ENCODE measurements at places on chromosomes 13 and 19.

GRCh38 chr19:43755256-43755801, 567 bp upstream of the SMG9 start:
- peak; percentile 64 for DNase-seq

DNA sequence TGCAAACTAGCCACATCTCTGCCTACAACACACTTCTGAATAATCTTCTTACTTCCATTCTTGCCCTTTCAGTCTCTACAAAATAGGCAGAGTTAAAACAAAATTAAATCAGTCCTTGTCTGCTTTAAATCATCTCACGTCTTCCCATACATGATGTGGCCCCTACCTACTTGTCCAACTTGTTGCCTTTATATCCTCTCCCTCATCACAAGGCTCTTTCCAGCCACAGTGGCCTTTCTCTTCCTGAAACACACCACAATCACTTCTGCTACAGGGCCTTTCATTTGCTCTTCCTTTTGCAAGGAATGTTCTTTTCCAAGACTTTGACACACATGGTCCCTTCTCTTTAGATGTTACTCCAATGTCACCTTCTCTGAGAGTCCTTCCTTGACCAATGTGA, 1.7 kb downstream of the RBM26 start:
- no peak for DNase-seq

- no peak for DNase-seq
Measured at GRCh38 chr13:73482556-73482955, 423.8 kb downstream of the KLF5 start.

DNA sequence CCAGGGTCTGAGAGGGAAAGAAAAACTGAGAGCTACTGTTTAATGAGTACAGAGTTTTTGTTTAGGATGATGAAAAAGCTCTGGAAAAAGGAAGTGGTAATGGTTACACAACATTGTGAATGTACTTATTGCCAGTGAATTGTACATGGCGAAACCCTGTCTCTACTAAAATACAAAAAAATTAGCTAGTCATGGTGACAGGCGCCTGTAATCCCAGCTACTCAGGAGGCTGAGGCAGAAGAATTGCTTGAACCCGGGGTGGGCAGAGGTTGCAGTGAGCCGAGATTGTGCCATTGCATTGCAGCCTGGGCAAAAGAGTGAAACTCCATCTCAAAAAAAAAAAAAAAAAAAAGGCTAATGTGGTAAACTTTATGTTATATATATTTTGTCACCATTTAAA, 96.3 kb downstream of the VWA8 start:
- no peak for DNase-seq

DNA sequence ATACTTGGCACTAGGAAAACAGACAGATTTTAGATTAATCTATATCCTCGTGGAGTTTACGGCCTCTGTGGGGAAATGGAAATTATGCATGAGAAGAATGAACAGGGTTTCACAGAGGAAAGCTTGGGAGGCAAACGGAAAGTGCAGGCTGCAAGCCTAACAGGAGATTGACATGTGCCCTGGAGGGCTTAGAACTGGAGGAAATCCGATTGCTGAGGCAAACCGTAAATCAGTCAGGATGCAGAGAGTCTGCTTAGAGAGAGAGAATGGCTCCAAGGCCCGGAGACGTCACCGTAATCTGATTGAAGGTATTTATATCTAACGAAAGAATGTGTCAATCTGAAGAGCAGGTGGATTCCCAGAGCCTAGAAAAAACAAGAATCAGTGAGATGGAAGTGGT, 143.2 kb downstream of the KATNAL1 start:
- no peak for DNase-seq

DNA sequence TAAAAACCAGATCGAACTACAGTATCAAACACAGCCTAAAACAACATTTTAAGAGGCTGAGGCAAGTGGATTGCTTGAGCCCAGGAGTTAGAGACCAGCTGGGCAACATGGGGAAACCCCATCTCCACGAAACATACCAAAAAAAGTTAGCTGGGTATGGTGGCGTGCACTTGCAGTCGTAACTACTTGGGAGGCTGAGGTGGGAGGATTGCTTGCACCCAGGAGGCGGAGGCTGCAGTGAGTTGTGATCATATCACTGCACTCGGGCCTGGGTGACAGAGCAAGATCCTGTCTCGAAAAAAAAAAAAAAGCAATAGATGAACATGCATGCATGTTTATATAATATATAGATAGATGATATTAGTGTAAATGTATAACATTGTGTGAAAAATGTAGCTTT, 5.2 kb upstream of the MRPS31 start:
- no peak for DNase-seq

- DNase-seq, result no peak
Measured at GRCh38 chr19:36489920-36490415, 607 bp upstream of the ZNF566 start.

GRCh38 chr13:39144941-39145533, 106.8 kb downstream of the NHLRC3 start:
- no peak for DNase-seq

DNA sequence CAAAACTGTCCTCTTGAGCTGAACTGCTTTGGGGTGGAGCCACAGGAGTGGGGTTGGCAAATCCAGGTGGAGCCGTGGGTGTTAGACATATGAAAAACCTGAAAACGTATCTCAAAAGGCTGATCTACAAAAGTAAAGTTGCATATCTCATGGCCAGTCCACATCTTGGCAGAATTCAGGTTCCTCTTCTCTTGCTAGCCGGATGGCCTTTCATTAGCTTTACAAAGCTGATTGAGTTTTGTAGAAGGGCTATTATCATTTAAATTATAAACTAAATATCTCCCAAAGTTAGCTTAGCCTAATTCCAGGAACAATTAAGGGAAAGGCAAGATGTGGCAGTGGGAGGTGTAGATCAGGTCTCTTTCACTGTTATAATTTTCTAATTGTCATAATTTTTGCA, 1427.7 kb downstream of the EFNB2 start:
- DNase-seq, result no peak

DNA sequence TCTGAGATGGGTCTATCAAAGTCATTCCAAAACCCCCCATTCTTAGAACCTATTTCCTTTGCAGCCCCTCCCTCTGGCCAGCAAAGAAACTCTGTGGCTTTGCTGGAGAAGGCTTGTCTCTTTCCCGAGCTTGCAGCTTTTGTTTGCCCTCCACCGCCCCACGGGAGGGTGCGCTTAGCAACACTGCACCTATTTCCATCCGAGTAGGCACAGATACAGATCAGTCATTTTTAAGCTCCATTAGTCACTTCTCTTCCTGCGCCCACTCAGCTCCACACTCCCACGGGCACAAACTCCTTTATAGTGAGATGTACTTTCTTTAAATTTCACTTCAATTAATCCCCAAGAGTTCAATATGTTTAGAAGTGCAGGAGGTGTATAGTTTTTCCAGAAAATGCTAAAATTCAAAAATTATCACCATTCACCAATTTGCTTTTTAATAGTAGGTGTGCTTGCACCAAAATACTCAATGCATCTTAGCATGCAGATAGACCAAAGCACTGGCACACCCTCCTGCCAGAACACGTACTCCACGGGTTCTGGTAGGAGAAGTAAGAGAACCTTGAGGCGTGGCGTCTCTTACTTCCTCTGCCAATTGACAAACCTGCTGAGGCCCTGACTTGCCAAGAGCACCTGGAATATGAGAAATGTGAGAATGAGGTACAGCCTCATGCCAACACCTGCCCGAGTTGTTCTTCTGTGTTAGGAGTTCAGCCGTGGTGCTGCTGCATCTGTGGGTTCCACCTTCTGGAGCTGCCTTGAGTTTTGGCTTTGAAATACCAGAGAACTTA, 183.7 kb downstream of the TEX29 start:
- no peak for DNase-seq

DNA sequence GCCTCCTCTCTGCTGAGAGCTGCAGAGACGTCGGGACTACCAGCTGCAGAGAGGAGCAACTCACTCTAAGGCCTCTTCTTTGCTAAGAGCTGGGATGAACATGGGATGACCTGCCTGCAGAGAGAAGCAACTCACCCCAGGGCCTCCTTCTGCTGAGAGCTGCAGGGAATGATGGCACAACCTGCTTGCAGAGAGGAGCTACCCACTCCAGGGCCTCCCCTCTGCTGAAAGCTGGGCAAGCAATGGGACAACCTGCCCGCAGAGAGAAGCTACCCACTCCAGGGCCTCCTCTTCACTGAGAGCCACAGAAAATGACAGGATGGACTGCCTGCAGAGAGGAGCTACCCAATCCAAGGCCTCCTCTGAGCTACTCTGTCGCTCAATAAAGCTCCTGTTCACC, 6.9 kb upstream of the MLLT1 start:
- DNase-seq, result no peak

- peak; percentile 41 for DNase-seq
Measured at GRCh38 chr19:584240-585001, 5.3 kb upstream of the HCN2 start.

DNA sequence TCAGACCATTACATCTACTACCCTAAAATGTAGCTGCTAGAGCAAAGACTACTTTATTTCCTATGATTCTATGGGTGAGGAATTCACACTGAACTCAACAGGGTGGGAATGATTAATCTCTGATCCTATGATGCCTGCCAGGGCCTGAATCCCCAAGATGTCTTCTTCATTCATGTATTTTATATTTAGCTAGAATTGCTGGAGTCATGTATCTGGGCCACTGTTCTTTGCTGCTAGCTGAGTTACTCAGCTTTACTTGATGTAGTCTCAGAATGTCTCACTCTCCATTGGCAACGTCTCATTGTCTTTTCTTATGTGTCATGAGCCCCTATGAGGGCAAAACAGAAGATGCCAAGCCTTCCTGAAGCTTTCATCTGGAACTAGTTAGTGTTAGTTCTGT, 21.1 kb downstream of the ZNF582 start:
- no peak for DNase-seq

Data from T-helper 2 cell (primary cell).